ENCODE measurements at places on chromosomes 12 and 14.

DNA sequence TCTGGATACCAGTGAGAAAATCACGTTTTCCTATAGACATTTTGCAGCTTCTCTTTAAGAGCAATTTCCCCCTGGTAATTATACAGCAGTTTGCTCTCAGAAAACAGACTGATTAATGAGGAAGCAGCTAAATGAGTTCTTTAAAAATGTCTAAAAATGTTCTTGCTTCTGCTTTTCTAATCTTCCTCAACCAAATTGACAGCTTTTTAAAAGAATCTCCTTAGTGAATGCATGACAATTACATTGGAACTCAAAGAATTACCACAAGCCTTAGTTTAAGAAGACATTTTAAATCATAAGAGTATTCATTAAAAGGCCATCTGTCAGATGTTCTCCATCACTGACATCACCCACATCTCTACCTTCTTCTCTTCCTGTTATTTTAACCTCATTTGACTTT lies 135.8 kb upstream of the PLXNC1 start:
- no peak overlapping the region for H3K27ac ChIP-seq
- no peak overlapping the region for H3K4me3 ChIP-seq
- H3K36me3 ChIP-seq, result no peaks in the 10 kb centered on the region
- no peaks in the 10 kb centered on the region for H3K27me3 ChIP-seq

DNA sequence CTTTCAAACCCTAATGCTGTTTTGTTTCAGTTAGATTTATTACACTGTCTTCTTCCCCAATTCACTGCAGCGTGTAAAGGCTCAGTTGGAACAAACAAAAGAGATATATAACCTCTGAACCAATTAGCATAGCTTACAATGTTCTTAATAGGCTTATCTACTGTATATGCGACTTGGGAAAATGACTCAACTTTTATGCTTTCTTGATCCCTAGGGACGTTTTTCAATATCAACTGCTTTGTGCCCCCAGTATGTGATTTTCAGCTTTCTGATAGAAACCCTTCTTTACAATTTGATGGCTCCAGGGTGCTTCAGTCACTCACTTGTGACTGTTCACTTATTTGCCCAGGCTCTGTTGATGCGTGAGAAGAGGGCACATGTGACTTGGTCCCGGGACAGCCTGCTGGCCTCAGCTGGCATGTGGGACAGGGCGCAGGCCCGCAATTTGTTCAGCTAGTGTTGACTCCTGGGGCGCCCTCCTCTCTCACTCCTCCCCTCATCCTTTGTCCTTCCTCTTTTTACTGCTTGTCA lies 107.1 kb downstream of the TMTC2 start:
- no peaks in the 10 kb centered on the region for H3K27me3 ChIP-seq
- no peak overlapping the region for H3K27ac ChIP-seq
- H3K4me1 ChIP-seq, result no peaks in the 10 kb centered on the region
- DNase-seq, result no peak

GRCh38 chr14:79016828-79017505 lies 846.8 kb downstream of the NRXN3 start:
- H3K36me3 ChIP-seq, result no peaks in the 10 kb centered on the region
- no peaks in the 10 kb centered on the region for H3K4me1 ChIP-seq
- H3K4me3 ChIP-seq, result no peak overlapping the region
- no peak overlapping the region for H3K27ac ChIP-seq
- DNase-seq, result no peak
- H3K27me3 ChIP-seq, result no peaks in the 10 kb centered on the region

- no peak overlapping the region for H3K27ac ChIP-seq
- no peaks in the 10 kb centered on the region for H3K27me3 ChIP-seq
- H3K36me3 ChIP-seq, result no peaks in the 10 kb centered on the region
- no peak overlapping the region for H3K4me3 ChIP-seq
Observed at GRCh38 chr14:96911499-96912149, 114.4 kb downstream of the VRK1 start.

- H3K27ac ChIP-seq, result no peak overlapping the region
- no peak overlapping the region for H3K4me3 ChIP-seq
- no peak for DNase-seq
- no peaks in the 10 kb centered on the region for H3K36me3 ChIP-seq
Observed at GRCh38 chr14:53375599-53375998, 222.5 kb upstream of the DDHD1 start.

DNA sequence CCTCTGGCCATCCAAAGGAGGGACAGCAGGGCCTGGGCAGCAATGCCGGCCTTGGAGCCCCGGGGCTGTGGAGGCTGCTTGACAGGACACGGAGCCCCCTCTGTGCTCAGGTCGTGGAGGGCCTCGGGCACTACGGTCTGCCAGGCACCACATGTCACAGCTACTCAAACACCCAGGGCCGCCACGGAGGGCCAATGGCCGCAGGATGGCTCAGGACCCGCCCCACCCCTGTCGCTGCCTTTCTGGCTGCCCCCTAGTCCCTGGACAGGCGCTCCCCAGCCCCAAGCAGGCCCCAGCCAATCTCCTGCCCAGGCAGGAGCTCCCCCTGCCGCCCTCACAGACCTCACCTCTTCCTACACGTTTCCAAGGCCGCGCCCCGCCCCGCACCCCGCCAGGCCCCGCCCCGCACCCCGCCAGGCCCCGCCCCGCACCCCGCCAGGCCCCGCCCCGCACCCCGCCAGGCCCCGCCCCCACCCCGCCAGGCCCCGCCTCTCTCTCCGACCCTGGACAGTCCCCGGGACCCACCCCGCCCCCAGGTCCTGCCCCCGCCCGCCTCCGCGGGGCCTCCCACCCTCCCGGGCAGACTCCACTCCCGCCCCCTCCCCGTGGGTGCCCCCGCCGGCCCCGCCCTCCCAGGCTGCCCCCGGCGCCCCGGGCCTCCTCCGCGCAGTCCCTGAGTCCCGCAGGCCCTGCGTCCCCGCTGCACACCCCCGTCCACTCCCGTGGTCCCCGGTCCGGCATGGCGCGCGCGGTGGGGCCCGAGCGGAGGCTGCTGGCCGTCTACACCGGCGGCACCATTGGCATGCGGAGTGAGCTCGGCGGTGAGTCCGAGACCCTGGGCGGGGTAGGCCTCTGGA lies at the start of gene ASPG:
Gene ASPG (plus strand): TSS at position 669 of the 857 bp plus-strand sequence. CDS start 71 bp downstream, at position 740.
- peak within 1 kb of the TSS; percentile 51 for H3K4me3 ChIP-seq
- no peaks in the 10 kb centered on the region for H3K4me1 ChIP-seq
- no peak within 1 kb of the TSS for H3K27ac ChIP-seq
- no peak for DNase-seq
- H3K27me3 ChIP-seq, result peaks cover 77% of the 10 kb centered on the region

- H3K36me3 ChIP-seq, result peaks cover 44% of the 10 kb centered on the region
- H3K27ac ChIP-seq, result peak overlapping the region; percentile 32
- peaks cover 30% of the 10 kb centered on the region for H3K4me1 ChIP-seq
- no peak overlapping the region for H3K4me3 ChIP-seq
- H3K27me3 ChIP-seq, result no peaks in the 10 kb centered on the region
Observed at GRCh38 chr14:59333235-59333634, 131.9 kb downstream of the GPR135 start.

DNA sequence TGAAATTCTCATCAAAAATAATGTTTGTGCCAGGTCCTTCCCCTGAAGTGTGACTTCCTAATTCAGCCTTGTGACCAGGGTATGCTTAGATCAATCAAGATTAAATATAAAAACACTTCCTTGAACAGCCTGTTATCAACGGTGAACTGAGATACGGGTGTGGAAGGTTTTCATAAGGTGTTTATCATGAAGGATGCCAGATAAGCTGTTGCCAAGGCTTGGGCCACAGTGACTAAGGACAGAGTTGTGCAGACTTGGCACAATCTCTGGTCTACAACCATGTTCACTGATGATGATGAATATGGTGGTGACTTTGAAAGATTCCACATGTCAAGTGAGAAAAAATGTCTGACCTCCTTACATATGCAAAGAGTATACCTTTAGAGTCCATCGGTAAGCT lies 51.3 kb upstream of the LIN7A start:
- H3K27me3 ChIP-seq, result no peaks in the 10 kb centered on the region
- H3K4me1 ChIP-seq, result no peaks in the 10 kb centered on the region
- H3K27ac ChIP-seq, result no peak overlapping the region
- DNase-seq, result no peak
- H3K4me3 ChIP-seq, result no peak overlapping the region
- H3K36me3 ChIP-seq, result no peaks in the 10 kb centered on the region

DNA sequence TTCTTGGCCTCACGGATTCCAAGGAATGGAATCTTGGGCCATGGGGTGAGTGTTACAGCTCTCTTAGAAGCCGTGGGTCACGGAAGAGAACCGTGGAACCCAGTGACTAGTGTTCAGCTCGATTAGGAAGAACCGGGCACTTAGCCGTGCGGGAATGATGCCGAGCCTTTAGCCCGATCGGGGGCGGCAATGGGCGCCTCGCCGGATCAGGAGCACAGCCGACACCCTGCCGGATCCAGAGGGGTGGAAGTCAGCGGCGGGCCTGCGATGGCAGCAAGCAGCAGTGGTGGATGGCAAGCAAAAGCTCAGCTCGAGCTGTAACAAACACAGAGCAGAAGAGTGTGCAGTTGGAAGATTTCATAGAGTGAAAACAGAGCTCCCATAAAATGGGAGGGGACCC lies 21.1 kb upstream of the ULK1 start:
- H3K36me3 ChIP-seq, result no peaks in the 10 kb centered on the region
- H3K27me3 ChIP-seq, result no peaks in the 10 kb centered on the region
- H3K4me3 ChIP-seq, result no peak overlapping the region
- no peak for DNase-seq
- H3K4me1 ChIP-seq, result peaks cover 39% of the 10 kb centered on the region

DNA sequence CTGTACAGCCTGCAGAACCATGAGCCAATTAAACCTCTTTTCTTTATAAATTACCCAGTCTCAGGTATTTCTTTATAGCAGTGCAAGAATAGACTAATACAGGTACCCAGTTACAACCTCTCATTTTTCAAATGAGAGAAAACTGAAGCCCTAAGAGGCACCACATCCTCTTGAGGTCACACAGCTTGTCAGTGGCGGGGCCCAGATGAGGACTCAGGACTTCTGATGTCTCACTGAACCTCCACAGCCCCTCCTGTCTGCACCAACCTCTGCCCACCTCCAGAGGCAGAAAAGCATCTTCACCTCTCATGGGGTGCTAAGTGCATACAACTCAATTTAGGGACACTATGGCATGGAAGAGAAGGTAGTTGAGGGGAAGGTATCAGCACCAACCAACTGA lies 120.7 kb downstream of the CRACR2A start:
- no peaks in the 10 kb centered on the region for H3K27me3 ChIP-seq
- H3K36me3 ChIP-seq, result no peaks in the 10 kb centered on the region
- H3K27ac ChIP-seq, result no peak overlapping the region
- no peaks in the 10 kb centered on the region for H3K4me1 ChIP-seq
- no peak for DNase-seq

- H3K4me3 ChIP-seq, result no peak overlapping the region
- DNase-seq, result no peak
- H3K4me1 ChIP-seq, result peaks cover under 1% of the 10 kb centered on the region
- H3K27me3 ChIP-seq, result no peaks in the 10 kb centered on the region
Observed at GRCh38 chr14:99548871-99549515, 55.0 kb downstream of the CCDC85C start.

GRCh38 chr14:81474685-81475324 lies 58.8 kb downstream of the SEL1L start:
- peaks cover 54% of the 10 kb centered on the region for H3K36me3 ChIP-seq
- H3K27me3 ChIP-seq, result no peaks in the 10 kb centered on the region
- H3K27ac ChIP-seq, result no peak overlapping the region
- H3K4me3 ChIP-seq, result no peak overlapping the region
- DNase-seq, result no peak

DNA sequence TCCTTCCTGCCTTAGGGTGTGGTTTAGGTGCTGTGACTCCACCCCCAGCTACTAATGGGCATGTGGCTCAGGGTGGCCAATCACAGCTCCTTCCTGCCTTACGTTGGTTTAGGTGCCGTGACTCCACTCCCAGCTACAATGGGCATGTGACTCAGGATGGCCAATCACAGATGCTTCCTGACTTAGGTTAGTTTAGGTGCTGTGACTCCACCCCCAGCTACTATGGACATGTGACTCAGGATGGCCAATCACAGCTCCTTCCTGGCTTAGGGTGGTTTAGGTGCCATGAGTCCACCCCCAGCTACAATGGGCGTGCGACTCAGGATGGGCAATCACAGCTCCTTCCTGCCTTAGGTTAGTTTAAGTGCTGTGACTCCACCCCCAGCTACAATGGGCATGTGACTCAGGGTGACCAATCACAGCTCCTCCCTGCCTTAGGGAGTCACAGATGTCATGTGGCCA lies 163.9 kb downstream of the TBX5 start:
- H3K27me3 ChIP-seq, result no peaks in the 10 kb centered on the region
- no peaks in the 10 kb centered on the region for H3K36me3 ChIP-seq
- no peak for DNase-seq
- H3K4me1 ChIP-seq, result no peaks in the 10 kb centered on the region
- H3K27ac ChIP-seq, result no peak overlapping the region

GRCh38 chr12:68358532-68359485 lies 26.6 kb upstream of the MDM1 start:
- H3K27ac ChIP-seq, result no peak overlapping the region
- no peak overlapping the region for H3K4me3 ChIP-seq
- DNase-seq, result no peak

GRCh38 chr12:53825246-53826081 lies 73.7 kb upstream of the CISTR start:
- no peak overlapping the region for H3K27ac ChIP-seq
- no peaks in the 10 kb centered on the region for H3K36me3 ChIP-seq
- H3K4me3 ChIP-seq, result no peak overlapping the region
- H3K27me3 ChIP-seq, result no peaks in the 10 kb centered on the region

- H3K36me3 ChIP-seq, result no peaks in the 10 kb centered on the region
- no peaks in the 10 kb centered on the region for H3K27me3 ChIP-seq
- no peak overlapping the region for H3K27ac ChIP-seq
- H3K4me1 ChIP-seq, result no peaks in the 10 kb centered on the region
- DNase-seq, result no peak
- no peak overlapping the region for H3K4me3 ChIP-seq
Observed at GRCh38 chr14:93464271-93464670, 33.5 kb downstream of the UNC79 start.

DNA sequence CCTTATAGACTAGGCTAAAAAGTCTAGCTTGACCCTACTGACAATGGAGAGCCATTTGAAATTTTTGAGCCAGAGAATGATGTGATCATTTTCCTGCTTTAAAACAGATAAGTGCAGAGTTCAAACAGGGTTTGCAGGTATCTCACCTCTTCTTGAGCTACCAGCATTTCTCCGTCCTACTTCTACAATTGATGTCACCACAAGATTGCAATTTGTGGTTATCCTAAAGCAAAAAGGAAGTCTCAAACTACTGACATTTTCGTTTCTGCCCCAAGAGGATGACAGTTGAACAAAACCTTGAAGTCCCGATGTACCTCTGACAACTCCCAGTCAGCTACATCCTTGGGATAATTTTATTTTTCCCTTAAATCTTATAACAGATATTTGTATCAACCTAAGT lies 86.7 kb downstream of the PTGER2 start:
- H3K4me3 ChIP-seq, result no peak overlapping the region
- H3K36me3 ChIP-seq, result no peaks in the 10 kb centered on the region
- no peaks in the 10 kb centered on the region for H3K27me3 ChIP-seq
- DNase-seq, result no peak
- no peak overlapping the region for H3K27ac ChIP-seq

- H3K36me3 ChIP-seq, result no peaks in the 10 kb centered on the region
- H3K4me1 ChIP-seq, result no peaks in the 10 kb centered on the region
- no peak overlapping the region for H3K4me3 ChIP-seq
- no peak overlapping the region for H3K27ac ChIP-seq
- no peak for DNase-seq
Observed at GRCh38 chr12:12206776-12207388, 60.0 kb downstream of the LRP6 start.
